ENCODE measurements at places on chromosomes 12 and 14.

GRCh38 chr14:68362846-68363245 lies 430.0 kb downstream of the ZFP36L1 start:
- DNase-seq: no peak

DNA sequence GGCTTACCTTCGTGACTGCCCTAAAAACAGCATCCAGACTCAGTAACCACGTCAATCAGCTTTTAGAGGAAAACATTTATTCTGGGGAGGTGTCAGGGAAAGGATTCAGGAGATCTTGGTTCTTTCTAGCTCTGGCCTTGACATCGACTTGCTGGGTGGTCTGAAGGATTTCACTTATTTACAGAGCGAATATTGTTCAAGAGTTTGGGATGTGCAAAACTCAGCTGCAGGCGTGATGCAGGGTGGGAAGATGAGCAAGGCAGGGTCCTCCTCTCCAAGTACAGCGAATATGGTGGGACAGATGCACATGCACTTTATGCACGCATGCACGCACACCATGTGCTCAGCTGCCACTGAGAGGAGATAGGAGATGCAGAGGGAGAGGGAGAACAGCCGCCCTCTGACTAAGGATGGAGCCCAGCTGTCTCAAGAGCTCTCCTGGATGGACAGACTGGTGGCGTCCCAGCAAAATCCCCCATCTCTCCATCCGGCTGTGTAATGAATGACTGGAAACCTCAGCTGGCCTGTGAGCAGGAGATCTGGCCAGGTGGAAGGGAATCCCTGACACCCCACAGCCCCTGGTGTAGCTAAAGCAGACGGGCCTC lies 24.4 kb upstream of the BDKRB1 start:
- no peak for DNase-seq

GRCh38 chr14:92585981-92586937 lies 72.7 kb downstream of the RIN3 start:
- no peak for DNase-seq

DNA sequence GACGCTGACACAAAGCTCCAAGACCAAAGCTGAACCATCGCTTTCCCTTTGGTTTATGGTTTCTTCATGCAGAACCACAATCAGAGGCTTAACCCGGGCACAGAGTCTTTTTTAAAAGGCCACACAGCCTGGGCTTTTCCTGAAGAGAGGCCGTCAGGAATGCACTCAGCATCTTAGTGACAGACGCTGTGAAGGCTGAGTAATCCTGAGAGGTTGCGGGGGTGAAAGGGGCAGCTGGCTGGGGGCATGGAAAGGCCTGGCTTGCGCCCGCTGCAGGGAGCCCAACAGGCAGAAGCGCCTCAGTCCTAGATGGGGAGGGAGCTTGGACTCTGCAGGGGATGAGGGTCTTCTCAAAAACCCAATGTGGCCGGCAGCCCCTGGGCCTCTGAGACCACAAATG lies 13.6 kb downstream of the CTDSP2 start:
- DNase-seq: no peak

- no peak for DNase-seq
Observed at GRCh38 chr14:73003681-73004080, 23.2 kb downstream of the ZFYVE1 start.

DNA sequence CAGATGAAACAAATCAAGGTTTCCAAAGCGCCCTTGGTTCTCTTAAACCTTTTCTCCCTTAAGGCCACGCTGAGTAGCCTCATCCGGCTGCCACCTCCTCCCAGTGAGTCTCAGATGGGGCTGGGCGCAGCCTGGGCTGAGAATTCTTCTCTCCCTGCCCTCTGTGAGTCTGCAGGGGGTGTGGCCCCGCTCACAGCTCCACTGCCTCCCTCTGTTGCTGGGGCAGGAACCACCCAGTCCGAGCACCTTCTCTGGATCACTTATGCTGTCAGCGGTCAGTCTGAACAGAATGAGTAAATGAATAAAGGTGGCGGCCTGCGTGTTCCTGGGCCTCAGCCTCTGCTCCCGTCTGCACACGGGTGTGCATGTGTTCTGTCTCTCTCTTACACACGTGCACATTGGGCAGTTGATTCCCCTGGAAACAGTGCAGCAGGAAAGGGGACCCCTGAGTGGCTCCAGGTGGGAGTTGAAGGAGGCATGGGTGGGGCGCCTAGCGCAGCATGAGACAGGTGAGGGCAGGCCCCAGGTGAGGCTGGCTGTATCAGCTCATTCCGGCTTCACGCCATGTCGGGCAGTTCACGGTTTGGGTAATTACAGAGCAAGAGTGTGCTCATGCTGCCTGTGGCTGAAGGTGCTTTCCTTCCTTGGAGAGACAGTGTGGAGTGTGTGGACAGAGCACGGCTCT lies 4.3 kb downstream of the PAPLN start:
- no peak for DNase-seq

DNA sequence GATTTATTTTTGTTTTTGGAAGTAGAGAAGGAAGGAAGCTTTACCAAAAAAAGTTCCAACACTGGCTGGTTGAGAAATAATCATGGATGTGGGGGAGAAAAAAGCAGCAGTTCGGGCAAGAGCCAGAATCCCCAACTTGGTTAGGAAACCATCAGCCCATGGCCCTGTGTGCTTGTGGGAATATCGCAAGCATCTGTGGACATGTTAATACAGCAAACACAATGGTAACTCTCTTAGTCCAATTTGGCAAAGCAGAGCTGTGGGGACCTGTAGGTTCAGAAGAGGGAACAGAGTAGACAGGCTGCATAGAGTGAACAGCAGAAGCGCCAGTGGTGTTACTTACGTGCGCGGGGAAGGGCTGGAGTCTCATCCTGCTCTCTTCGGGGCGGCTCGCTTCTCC lies 46.8 kb downstream of the TCHP start:
- DNase-seq: no peak

GRCh38 chr12:125329239-125330102 lies 264.2 kb downstream of the AACS start:
- DNase-seq: no peak

DNA sequence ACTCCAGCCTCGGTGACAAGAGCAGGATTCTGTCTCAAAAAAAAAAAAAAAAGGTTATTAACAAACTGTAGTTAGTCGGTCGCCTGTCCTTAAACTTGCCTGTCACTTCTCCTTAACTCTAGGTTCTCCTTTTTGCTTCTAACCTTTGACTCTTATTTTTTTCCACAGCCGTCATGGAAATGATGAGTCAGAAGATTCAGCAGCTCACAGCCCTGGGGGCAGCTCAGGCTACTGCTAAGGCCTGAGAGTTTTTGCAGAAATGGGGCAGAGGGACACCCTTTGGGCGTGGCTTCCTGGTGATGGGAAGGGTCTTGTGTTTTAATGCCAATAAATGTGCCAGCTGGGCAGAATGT lies 418 bp upstream of the MYG1 start:
- no peak for DNase-seq

DNA sequence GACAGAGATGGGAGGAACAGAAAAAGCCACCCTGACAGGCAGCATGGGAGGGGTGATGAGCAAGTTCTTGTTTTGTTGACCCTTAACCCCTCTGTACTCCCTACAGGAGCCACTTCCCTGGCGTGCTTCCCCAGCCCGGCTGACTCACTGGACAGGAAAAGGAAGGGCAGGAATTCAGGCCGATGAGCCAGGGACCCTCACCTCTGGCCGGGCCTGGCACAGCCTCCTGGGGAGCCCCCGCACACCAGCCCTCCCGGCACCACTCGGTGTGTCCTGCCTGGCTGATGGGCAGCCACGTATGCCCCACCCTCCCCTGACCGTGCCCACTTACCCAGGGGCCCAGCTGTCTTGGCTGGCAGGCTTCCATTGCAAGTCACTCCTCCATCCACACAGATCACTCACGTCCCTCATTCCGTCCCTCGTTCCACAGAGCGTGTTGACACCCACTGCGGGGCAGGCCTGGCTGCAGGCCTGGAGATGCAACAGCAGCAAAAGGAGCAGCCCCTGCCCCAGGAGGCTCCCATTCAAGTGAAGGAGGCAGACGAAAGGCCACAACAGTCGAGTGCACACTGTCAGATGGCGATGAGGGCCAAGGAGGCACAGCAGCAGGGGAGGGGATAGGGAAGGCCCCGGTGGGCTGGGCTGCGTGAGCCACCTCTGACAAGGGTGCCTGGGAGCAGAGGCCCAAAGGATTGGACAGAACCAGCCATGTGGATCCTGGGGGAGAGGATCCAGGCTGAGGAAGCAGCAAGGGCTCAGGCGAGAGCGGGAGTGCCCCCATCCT lies 19.7 kb upstream of the CD9 start:
- no peak for DNase-seq

DNA sequence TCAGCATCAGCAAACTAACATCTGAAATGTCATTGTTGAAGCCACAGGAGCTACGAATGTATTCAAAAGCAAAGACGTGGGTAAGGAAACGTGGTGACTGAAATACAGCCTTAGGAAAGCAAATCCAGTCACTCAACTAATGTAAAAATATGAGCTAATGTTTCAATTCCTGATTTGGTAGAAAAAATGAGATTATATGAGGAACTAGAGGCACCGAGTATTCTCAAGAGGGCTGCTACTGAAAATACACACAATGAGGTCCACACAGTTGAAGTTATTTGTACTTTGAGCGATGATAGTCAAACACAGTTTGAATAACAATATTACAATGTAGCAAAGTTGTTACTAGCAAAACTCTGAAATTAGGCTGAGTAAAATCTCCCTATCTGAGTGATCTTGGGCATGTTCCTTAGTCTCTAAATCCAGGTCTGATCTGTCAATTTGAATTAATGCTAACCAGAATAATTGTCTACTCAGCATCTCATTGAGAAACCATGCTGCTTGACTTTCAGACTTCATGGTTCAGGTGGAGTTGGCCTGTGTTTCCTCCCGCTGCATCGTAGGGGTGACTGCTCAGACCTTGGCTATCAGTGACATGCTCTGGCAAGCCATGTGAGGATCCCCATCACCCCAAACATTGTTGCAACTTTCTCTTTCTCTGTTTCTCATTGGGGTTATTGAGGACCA lies 467.1 kb upstream of the SOX5 start:
- DNase-seq: no peak

DNA sequence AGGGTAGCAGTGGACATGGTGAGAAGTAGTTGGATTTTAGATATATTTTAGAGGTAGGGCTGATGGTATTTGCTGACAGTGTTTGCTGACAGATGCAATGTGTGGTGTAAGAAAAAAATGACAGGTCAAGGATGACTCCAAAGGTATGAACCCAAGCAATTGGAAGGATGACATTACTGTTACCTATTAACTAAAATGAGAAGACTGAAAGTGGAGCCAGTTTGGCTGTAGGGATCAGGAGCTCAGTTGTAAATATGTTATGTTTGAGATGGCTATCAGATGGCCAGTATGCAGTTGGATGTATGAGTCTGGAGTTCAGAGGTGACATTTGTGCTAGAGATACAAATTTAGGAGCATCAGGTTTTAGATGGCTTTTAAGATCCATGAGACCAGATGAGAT lies 17.4 kb upstream of the SERPINA6 start:
- DNase-seq: no peak

GRCh38 chr14:35867280-35867629 lies 41.1 kb downstream of the BRMS1L start:
- no peak for DNase-seq

- DNase-seq: no peak
Observed at GRCh38 chr12:83121897-83122622, 435.4 kb downstream of the TMTC2 start.

DNA sequence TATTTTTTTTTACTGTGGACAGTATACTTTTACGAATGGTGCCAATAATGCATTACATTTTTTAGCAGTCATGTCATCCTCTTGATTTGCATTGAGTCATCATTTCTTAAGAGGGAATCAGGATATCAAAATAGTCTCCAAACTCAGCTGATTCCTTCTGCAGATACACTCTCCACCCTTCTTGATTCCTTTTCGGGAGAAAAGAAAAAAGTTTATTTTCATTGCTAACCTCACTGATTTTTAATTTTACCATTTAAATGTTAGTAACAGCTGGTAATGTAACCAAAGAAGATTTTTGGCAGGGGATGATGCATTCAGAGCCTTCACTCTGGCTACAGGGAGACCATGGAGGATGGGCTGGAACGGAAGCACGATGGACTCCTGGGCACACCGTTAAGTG lies 47.5 kb downstream of the MRPL42 start:
- DNase-seq: no peak

- no peak for DNase-seq
Observed at GRCh38 chr12:56411781-56412639, 37.2 kb downstream of the TIMELESS start.

DNA sequence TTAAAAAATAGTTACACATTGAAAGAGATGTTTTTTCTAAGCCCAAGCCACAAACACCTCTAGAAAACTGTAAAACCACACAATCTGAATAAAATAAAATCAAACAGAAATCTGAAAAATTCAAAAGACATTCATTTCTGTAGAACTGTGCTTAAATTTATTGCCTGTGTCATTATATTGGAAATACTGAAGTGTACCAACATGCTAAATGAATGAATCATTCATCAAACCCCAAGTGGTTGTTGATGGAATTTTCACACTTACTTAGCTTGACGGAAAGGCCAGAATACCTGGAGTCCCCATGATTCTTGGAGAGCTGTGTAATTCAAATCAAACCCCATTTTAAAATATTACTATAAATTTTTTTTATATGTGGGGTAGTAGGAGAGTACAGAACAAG lies 2.7 kb downstream of the KITLG start:
- DNase-seq: no peak

- DNase-seq: no peak
Observed at GRCh38 chr12:47870175-47870781, 34.5 kb downstream of the VDR start.

DNA sequence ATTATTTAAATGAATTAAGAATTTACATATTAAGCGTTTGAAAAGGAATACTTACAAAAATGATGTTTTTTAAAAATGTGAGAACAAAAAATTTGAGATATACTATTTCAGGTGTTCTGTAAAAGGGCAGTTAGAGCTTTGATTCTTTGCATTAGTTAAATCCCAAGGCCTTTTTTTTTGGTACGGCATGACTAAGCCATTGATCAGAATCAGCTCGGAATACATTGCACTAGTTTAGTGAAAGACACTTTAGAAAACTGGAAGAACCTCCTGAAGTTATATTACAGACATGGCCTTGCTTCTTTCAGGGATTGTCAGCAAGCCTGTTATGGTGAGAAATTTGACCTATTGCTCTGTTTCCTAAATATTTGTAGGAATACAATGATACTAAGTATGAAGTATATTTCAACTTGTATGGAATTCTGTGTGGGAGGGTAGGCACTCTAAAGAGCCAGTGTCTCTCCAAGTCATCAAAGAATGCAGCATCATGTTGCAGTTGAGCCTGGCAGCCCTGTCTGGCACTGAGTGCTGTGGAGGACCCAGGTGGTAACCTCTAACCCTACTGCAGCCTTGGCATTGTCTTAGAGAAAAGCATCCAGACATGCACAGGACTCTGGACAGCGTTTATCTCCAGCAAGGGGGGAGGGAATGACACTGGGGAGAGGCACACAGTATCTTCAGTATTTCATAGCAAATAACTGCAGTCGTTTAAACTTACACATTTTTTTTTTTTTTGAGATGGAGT lies 1.5 kb downstream of the KLC1 start:
- no peak for DNase-seq

DNA sequence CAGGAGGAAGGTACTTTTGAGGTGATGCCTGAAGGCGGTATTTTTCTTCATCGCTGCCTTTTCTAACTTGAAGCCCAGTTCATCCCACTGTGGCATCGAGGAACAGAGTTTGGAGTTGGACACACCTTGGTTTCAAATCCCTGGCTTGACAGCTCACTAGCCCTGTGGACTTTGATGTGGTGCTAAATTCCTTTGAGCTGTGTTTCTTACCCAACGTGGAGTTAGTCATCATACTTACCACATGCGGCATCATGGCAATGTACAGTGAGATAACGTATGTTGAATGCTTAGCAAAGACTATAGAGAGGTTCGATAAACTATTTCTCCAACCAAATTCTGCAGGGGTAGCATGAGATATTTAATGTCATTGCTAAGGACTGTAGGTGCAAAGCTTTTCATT lies 3.4 kb downstream of the PLEKHG3 start:
- no peak for DNase-seq
